ENCODE measurements at places on chromosomes 2 and 18.

DNA sequence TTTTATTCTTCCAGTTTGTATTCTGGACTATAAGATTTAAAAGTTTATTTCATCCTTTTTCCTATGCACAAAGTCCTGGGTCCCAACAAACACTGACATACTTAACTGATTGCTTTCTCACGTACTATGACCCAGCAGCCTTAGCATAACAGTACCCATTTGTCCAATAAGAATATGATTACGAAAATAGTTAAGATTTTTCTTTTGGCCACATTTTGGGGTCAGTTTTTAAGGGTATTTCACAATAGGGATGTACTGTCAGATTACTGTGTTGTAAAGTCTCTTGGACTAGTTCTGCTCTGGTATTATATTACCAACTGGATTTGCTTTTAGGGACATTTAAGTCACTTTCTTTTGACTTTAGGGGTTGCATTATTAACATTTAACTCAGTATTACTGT lies 46.1 kb downstream of the TTC39C start:
- DNase-seq, result no peak

GRCh38 chr2:158414538-158414937 lies 42.0 kb downstream of the CCDC148 start:
- no peak for DNase-seq

DNA sequence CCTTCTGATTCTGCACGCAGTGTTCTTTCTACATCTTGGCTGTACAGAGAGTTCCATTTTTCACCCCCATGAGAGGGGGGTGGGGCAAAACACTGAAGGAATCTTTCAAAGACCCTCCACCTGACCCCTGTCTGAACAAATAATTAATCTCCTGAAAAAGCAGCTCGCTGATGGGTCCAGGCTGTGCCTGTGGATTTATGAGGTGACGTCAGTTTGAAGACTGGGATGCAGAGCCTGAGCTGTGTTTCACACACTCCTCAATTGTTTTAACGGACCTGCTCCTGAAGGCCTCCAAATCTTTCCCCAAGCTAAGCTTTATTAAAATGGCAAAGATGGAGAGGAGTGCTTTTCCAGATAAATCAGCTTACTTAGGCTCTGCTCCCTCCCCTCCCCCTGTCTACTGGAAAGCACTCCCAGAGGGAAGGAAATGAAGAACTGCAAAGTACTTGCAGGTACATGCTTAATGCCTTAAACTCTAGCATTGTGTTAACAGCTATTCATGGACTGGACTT lies 390.2 kb upstream of the TNP1 start:
- no peak for DNase-seq

DNA sequence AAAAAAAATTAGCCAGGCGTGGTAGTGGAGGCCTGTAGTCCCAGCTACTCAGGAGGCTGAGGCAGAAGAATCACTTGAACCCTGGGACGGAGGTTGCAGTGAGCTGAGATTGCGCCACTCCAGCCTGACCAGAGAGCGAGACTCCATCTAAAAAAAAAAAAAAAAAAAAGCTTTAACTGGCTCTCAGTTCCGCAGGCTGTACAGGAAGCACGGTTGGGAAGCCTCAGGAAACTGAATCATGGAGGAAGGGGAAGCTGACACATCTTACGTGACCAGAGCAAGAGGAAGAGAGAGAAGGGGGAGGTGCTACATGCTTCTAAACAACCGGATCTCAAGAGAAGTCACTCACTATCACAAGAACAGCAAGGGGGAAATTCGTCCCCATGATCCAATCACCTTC lies 505.6 kb upstream of the SLC8A1 start:
- DNase-seq, result peak; percentile 10

GRCh38 chr2:154193246-154193645 lies 321.5 kb downstream of the GALNT13 start:
- DNase-seq, result no peak

- DNase-seq, result no peak
Measured at GRCh38 chr18:45057955-45058600, 377.4 kb downstream of the SETBP1 start.

All from left ventricle myocardium inferior (tissue), 1 donor.